ENCODE measurements at places on chromosomes 16 and 17. TPM values are rescaled to one million over a fixed set of nuclear protein-coding genes. Genes with fewer than 3 reads are reported as not detected.

- H3K4me3 ChIP-seq = peak overlapping the region; percentile 67
- DNase-seq = peak; percentile 65
- H3K27me3 ChIP-seq = peaks cover 4% of the 10 kb centered on the region
- H3K4me1 ChIP-seq = peaks cover 7% of the 10 kb centered on the region
- no peaks in the 10 kb centered on the region for H3K36me3 ChIP-seq
These were observed 1.1 kb downstream of the MPP2 start for GRCh38 chr17:43905985-43906852.

DNA sequence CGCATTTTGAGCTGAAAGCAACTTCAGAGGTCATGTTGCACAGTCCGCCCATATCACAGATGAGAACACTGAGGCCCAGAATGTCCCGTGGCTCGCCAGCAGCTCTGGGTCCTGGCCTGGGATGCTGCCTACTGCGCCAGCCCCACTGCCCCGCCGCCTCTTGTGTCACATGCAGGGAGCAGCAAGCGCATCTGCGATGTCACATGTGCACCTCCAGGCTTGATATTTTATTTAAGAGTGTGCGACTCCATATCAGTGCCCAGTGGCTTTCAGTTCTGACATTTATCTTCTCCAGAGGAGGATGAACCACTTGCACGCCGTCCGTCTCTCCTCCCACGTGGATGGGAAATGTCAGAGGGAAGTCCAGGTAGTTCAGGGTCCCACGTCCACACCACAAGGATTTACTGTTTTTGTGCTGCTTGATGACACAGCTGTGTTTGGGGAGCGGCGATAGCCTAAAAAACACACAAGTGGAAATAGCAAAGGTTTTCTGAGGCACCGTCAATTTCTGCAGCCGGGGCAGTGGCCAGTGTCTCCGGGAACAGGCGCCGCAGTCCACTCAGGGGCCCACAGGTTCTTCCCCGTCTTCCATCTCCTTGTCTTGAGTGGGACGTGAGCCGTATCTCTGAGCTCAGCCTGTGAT is 7.0 kb upstream of the RBFOX3 start:
- H3K27ac ChIP-seq = no peak overlapping the region
- no peak overlapping the region for H3K4me3 ChIP-seq
- no peaks in the 10 kb centered on the region for H3K36me3 ChIP-seq
- no peak for DNase-seq
- no peaks in the 10 kb centered on the region for H3K27me3 ChIP-seq

DNA sequence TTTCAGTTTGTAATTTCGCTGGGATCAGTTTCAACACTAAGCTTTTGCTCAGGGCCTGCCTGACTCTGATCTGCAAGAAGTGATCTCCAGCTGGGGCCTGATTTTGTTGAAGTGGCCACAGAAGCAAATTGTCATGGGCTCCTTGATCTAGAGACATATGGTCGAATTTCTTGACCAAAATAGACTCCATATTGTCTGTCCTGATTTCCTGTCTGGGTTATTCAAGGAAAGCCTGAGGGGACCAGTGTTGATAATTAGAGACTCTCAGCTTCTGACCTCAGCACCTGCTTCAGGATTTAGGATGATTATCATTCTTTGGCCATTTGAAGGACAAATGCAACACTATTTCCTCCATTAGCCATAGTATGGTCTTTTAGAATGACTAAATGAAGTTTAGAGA is 48.9 kb upstream of the MSI2 start:
- no peak overlapping the region for H3K27ac ChIP-seq
- no peaks in the 10 kb centered on the region for H3K27me3 ChIP-seq
- H3K4me1 ChIP-seq = no peaks in the 10 kb centered on the region
- H3K36me3 ChIP-seq = no peaks in the 10 kb centered on the region
- no peak for DNase-seq
- H3K4me3 ChIP-seq = no peak overlapping the region

- DNase-seq = peak; percentile 77
- H3K27me3 ChIP-seq = no peaks in the 10 kb centered on the region
- no peak overlapping the region for H3K4me3 ChIP-seq
- no peak overlapping the region for H3K27ac ChIP-seq
- peaks cover 7% of the 10 kb centered on the region for H3K4me1 ChIP-seq
These were observed 30.2 kb downstream of the SPHK1 start for GRCh38 chr17:76414334-76415295.

DNA sequence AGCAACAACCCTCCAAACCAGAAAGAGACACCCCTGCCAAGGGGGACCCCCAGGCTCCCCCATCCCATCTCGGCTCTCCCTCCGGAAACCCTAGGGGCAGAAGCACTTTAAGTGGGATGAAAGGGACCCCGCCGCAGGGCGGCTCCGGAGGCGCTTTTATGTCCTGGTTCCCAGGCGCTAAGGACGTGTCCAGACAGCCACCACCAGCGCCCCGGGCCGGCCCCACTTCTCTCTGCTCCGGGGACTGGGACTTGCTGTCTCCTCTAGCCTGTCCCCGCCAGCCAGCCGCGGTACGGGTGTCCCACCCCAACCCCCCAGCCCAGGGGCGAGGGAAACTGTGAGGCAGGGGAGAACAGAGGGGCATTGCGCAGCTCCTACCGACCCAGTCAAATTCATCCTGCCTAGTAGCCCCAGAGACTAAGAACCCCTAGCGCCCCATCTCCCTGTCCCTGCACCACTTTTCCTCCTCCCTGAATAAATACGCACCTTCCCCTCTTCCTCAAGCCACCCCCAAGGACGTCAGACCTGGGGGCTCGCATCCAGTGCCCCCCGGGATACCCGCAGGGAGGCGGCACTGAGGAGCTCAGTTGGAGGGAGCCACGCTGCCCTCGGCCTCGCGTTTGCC is 4.1 kb downstream of the SP6 start:
- no peak for DNase-seq
- H3K27me3 ChIP-seq = peaks cover 42% of the 10 kb centered on the region
- H3K4me1 ChIP-seq = peaks cover 2% of the 10 kb centered on the region

IL21R gene
- total RNA-seq = 7.4 TPM

DNA sequence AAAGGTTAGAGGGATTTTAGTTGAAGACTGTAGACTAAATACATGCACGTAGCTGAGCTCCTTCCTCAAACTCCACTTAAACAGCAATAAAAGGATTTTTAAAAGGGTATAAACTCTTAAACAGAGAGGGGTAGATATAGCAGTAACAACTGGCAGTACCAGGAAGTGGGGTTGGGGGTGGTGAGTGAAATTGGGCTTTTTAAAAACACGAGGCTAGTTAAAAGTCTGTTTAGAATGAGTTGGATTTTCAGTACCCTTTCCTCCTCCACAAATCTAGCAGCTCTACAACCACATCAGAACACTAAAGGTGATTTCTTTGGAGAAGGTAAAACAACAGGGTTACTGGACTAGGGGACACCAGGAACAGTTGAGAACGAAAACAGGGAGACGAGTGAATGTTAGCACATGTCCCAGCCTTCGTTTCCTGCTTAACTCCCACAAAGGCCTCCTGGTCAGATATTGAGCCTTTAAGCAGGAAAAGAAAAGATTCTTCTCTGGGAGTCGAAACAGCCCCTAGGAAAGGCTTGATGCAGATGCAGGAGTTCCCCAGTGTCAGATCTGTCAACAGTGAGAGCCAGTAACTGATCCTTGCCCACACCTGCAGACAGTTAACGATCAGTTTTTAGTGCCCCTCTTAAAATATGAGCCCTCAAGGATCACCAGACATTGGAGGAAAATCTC is 13.8 kb downstream of the NETO2 start:
- no peak overlapping the region for H3K27ac ChIP-seq
- H3K36me3 ChIP-seq = no peaks in the 10 kb centered on the region
- no peak overlapping the region for H3K4me3 ChIP-seq
- H3K27me3 ChIP-seq = no peaks in the 10 kb centered on the region

Measured in fibroblast of lung (primary cell).